Bone marrow (tissue), 2 donors: ENCODE measurements at places on chromosomes 5 and 9.

DNA sequence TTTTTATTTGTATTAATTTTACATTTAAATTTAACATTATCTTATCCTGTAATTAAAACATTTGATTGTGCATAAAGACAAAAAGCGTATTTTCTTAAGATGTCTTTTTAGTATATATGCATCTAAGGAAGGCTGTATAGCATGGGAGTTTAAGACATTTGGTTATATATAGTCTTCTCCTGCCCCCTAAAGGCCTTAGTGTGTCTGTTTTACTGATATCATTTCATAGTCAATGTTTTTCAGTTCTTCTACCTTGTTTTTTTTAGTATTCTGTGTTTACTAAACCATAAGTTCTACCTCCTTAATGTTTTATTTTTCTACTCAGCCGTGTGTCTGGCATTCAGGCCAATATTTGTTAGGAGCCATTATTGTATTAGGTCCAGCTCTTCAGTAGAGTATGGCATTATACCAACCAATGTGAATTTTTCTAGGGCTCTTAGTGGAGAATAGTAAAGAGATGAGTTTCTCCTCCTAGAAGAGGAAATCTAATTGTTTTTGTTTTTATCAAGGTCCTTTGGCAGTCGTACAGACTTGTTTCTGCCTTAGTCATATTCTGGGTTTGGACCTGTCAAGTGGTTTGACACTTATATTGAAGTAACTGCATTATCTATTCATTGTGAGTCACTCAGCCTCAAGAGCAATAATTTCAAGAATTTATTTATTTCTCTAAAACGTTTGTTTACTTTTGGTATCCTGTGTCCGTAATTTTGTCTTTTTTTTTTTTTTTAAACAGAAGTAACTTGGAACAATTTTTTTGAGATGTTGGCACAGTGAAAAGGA, 74.8 kb downstream of the SLF1 start:
- no peak for DNase-seq

GRCh38 chr5:154917757-154918156, 20.3 kb downstream of the GEMIN5 start:
- DNase-seq, result no peak

DNA sequence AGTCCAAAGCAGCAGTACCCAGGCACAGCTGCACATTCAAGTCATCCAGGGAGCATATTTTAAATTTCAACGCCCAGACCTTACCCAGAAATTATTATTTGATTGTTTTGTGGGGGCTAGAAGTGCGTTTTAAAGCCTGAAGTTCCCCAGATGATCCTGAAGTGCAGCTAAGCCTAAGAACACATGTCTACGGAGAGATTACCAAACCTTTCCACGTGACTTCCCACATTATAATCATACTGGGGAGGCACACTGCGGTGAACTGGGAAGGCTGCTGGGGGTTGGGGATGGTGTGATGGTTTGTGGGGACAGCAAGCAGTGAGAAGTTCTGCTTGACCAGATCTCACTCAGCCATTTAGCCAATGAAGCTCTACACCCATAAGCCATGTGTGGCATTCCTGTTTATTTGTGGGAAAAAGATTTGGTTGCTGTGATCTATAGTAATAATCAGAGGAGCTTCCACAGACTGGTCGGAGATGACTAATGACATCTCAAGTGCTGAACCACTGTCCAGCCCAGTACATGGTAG, 93.4 kb upstream of the CDH6 start:
- no peak for DNase-seq

- no peak for DNase-seq
Measured at GRCh38 chr5:62043289-62044280, 262.4 kb upstream of the KIF2A start.

GRCh38 chr5:93299681-93300308, 281.2 kb downstream of the NR2F1-AS1 start:
- no peak for DNase-seq

DNA sequence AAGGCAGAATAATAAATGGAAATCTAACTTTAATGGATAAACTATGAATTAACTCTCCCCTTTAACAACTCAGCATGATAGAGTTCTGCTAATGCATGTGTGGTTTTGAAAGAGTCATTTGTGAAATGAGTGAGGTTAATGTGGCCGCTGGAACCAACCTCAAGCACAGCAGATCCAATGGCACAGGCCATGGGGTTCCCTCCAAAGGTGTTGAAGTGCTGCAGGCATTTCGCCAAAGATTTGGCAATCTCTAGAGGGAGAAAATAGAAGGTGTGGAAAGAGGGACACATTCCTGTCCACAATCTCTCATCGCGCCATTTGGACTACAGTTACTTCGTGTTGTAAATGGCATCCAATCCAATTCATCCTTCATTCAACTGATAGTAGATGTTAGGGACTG, 35.0 kb downstream of the AGXT2 start:
- no peak for DNase-seq

- no peak for DNase-seq
Measured at GRCh38 chr5:135600971-135601381, 22.2 kb upstream of the CXCL14 start.

- DNase-seq, result no peak
Measured at GRCh38 chr5:132943362-132944022, 19.9 kb downstream of the AFF4 start.

DNA sequence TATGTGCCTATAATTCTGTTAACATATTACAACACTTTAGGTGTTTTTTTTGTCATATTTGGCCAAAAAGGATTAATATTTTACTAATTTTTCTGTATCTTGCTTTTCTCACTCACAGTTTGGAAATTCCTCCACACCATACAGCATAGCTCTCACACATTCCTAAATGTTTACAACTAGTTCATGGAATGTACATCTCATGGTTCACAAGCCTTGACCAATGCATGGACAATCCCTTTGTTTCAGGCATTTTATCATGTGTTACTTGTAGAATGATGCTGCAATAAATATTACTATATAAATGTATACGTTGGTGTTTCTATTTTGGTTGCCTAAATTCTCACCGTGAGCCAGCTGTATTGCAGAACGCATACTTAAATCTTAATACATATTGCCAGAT, 80.5 kb upstream of the SPATA31C2 start:
- DNase-seq, result no peak

DNA sequence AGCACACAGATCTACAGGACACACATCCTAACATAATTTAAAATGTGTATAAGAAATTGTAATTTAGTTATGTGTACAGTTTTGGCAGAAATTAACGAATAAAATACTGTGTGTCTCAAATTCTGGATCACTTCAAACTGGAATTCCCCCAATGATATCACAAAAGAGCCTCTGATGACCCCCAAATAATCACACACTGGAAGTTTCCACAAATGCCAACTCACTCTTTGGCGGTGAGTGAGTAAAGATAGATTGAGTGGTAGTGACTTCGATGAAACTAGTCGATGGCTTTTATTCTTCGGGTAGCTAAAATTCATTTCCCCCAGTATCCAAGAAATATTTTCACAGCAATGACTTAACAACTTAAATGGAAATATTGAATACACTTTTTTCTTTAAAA, 2.2 kb downstream of the ZNF366 start:
- DNase-seq, result no peak

DNA sequence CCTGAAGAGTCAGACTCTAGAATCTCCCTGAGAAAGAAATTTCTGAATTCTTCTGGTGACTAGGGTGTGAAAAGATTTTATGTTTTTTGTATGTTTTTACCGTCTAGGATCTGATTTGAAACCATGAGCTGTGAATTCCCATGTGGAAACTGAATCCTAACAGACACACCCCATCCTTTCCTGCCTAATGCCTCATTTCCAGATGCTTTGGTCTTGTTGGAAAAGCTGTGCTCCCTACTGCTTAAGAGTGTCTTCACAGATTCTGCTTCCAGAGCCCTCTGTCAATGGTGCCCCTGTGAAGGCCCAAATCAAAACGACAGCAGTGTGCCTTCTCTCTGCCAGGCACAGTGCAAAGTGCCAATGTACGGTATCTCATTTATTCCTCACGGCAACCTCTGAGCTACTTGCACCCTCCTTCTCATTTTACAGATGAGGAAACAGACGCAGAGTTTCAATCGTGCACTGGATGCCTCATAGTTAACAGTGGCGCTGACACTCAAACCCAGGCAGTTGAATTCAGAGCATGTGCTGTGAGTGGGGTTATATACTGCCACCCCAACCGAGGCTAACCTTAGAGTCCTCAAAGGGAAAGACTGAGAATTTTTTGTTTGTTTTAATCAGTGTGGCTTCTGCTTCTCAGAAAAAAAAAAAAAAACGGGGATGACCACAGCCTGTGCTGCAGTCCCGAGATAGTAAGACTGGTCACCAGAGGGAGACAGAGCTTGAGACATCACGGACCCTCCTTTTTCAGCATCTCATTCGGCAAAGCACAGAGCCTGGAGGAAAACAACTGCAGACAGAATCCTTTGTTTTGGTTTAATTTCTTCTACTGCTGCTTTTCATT, 188.4 kb downstream of the SNCAIP start:
- no peak for DNase-seq

DNA sequence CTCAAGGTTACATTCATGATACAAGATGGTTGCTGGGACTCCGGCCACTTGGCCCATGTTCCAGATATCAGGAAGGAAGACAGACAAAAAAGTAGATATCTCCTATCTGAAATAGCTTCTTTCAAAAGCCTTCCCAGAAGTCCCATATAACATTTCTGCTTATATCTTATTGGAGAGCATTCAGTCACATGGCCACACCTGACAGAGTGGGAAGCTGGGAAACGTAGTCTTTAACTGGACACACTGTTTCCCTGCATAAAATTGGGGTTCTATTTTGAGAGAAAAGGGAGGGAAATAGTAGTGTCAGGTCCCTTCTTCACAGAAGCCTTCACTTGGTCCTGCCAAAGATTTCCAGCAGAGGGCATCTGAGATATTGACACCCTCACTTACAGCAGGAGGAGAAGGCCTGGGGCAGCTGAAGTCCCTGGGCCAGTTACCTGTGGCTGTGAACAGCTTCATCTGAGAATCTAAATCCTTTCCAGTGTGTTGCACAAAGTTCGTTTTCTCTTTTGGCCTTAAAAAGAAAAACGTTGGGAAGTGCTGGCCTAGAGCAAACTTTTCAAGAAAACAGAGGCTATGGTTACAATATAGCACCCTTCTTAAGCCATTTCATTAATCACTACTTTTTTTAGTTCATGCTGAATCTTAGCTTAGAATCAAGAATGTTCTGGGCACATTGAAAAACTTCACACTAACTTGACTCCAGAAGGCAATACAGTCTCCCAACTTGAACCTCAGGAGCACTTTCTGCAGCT, 33.5 kb downstream of the SPEF2 start:
- no peak for DNase-seq

DNA sequence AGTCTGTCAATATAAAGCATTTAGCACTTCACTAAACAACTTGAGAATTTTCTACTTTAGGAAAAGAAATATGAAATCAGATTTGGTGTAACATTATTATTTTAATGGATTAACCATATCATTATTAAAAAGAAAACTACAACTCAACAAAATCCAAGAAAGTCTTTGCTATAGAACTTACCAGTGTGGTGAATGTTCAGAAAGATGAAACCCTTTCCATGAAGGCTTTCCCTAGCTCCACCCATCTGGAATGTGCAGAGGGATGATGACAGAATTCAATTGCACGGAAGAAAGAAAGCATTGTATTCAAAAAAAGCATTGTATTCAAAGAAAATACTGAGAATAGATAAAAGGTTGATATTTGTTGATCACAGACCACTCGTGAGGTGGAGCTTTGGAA, 328.6 kb upstream of the NUDT12 start:
- no peak for DNase-seq

DNA sequence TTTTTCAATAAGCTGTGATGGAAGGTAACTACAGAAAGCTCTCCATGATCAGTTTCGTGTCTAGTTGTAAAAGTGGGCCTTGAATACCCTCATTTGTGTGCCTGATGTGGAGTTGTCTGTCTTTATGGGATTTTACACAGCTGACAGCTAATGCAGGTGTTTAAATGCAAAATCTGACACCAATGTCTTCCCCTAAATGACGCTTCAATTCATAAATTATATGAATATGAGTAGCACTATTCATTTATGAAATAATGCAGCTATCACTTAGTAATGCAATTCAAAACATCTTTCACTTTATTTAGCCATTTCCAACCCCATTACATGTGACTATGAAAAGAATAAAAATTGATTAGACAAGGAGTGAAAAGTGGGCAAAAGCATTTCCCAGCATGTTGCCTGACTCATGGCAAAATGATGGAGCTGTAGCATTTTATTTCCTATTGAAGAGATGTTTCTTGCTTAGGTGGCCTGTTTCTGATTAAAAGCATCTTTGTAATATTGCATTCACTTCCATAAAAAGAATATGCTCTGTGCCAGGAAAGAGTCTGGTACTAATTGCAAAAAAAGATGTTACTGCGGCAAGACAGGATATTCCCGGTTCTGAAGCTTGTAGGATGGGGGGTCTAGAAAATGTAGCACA, 116.7 kb upstream of the HAPLN1 start:
- no peak for DNase-seq

- DNase-seq, result no peak
Measured at GRCh38 chr5:56158331-56158960, 74.7 kb downstream of the ANKRD55 start.

- no peak for DNase-seq
Measured at GRCh38 chr9:29865764-29866313, 2292.6 kb upstream of the C9orf72 start.

DNA sequence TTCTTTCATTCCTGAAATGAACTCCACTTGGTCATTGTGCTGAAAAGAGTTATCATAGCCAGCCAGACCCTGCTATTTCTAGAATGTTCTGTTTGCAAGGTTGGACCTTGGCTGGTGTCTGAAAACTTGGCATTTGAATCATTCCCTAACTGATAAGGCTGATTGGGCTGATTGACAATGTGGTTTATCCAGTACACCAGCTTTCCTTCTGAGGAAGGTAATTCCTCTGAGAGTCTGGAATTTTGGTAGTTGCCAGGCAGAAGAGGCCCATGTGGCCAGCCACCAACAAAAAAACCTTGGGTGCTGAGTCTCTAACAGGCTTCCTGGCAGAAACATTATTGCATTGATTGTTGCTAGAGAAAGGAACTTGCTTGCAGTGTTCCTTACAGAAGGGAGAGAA, 15.3 kb downstream of the SEC61B start:
- DNase-seq, result no peak

- no peak for DNase-seq
Measured at GRCh38 chr5:97628807-97629206, 445.8 kb upstream of the RIOK2 start.

GRCh38 chr9:91945277-91946085, 4.5 kb downstream of the ROR2 start:
- no peak for DNase-seq

- DNase-seq, result no peak
Measured at GRCh38 chr9:132589148-132590036, 7.0 kb downstream of the BARHL1 start.
